ENCODE measurements at places on chromosomes 12 and 14.

- no peak for DNase-seq
These were observed 293.5 kb upstream of the DIO2 start for GRCh38 chr14:80504781-80505180.

DNA sequence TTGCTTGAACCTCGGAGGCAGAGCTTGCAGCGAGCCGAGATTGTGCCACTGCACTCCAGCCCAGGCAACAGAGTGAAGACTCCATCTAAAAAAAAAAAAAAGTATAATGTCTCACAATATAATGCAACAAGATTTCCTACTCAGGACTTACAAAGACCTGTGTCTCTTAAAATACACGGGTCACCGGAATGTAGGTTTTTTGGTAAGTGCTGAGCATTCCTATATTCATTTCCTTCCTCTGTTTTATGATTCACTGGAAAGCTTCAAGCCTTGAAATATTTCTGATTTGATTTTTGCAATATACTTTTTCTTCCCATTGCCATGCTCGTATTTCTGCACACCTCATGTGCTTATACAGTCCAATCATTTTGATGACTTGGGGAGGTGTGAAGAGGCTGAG, 245.8 kb downstream of the FBXL14 start:
- DNase-seq: no peak

GRCh38 chr14:91163316-91163715, 49.4 kb downstream of the DGLUCY start:
- DNase-seq: no peak

- DNase-seq: no peak
These were observed 117.4 kb downstream of the DAD1 start for GRCh38 chr14:22471545-22472121.

DNA sequence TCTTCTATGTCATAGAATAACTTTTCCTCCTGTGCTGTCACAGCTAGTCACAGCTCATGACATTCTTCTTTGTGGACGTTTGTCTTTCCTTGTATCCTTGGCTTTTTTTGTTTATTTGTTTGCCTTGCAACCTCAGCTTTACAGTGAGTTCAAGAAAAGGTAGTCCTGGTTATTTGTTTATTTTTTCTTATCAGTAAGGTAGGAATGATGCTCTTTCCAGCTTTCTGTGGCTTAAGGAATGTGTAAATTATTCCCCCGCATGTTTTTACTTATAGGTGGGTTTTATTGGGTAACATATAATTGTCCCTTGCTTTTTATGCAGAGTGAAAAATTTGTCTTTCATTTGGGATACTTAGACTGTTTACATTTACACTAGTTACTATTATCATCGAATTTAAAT, 1673.6 kb upstream of the FLRT2 start:
- DNase-seq: no peak

All from stimulated activated CD8-positive, alpha-beta memory T cell treated with anti-CD3 and anti-CD28 coated beads, Interleukin-7, amount 100 ng/mL, for 24 hours (primary cell).